ENCODE measurements at places on chromosomes 3 and 15.

GRCh38 chr3:176969066-176969465, 228.2 kb downstream of the TBL1XR1 start:
- DNase-seq = no peak

DNA sequence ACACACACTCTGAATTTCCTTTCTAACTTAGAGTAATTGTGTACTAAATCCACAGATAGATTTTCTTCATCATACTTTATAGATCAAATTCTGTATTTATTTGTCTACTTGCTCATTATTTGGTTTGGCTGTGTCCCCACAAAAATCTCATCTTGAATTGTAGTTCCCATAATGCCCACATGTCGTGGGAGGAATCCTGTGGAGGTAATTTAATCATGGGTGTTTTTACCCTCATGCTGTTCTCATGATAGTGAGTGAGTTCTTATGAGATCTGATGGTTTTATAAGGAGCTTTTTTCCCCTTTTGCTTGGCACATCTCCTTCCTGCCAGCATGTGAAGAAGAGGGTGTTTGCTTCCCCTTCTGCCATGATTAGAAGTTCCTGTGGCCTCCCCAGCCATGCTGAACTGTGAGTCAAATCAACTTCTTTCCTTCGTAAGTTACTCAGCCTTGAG, 198.3 kb upstream of the TGFBR2 start:
- no peak for DNase-seq

- DNase-seq = no peak
Measured at GRCh38 chr3:60742606-60743145, 508.6 kb downstream of the FHIT start.

DNA sequence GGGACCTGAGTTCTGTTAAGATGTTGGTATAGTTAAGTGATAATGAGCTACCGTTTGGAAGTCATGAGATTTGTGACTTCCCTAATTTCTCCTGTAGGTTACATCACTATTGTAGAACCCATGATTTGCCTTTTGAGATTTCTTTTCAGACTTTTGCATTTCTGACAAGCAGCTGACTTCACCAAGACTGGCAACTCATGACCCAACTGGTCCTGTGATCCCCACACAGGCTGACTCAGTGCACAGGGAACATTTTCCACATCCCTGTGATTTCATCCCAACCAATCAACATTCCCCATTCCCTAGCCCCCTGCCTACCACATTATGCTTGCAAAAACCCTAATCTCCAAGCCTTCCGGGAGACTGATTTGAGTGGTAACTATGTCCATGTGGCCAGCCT, 242.1 kb upstream of the PDZRN3 start:
- no peak for DNase-seq

GRCh38 chr3:175381685-175382084, 522.6 kb downstream of the NAALADL2 start:
- DNase-seq = no peak

DNA sequence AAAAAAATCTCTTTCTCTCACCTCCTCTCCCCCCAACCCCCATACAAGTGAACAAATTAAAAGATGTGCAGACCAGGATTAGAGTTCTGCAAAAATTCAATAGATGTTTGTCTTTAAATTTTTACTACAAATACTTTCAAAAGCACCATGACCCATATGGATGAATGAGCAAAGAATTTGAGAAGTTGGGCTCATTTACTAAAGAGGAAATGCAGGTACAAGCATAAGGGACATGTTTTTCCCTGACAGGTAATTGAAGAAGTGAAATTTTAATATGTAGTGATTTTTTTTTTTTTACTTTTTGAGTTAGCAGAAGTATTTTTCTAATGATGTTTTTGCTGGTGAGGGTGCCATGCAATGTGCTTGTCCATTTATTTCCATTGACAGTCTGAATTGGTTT, 15.3 kb downstream of the PIK3CA start:
- DNase-seq = no peak

- no peak for DNase-seq
Measured at GRCh38 chr15:71066983-71067382, 48.3 kb upstream of the THSD4 start.

GRCh38 chr3:188205992-188206416, 52.0 kb downstream of the LPP start:
- DNase-seq = no peak

DNA sequence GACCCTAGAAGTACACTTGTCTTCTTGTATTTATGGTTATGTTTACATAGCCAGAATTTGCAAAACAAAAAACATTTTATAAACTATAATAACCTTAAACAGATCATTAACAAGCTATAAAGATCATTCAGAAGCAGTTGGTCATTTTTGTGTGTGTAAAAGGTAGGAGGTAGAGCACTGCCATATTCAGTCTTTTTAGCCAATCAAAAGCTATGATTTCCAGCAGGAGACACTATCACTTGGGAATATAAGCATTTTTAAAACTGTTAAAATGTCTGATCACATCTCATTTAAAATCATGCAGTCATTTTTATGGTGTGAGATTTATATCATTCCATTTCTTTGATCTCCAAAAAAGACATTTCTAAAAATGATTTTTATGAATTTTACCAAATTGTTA, 42.6 kb upstream of the ATP2C1 start:
- DNase-seq = no peak

DNA sequence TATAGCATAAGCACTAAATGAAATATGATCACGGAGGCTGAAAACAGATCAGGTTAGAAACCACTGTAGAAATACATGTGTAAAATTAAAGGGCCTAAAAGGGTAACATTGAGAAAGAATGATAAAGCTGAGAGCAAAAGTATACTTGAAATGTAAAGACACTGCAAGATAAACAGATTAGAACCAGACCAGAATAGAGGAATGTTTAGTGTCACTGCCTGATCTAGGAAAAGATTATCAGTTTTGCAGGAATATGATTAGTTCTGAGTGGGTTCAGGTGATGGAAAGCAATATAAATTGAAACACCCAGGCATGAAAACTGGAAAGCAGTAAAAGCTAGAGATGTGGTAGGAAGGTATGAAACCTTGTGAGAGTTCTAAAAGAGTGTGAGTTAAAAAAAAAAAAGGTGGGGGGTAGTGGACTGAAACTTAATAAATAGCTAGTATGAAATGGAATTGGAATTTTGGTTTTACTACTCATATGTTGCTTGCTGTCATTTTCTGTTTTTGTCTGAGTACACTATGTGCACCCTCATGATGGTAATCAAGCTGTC, 16.0 kb upstream of the C3orf38 start:
- DNase-seq = no peak

- DNase-seq = no peak
Measured at GRCh38 chr3:190016966-190017365, 103.7 kb downstream of the P3H2 start.

- no peak for DNase-seq
Measured at GRCh38 chr3:32026593-32026992, 45.0 kb downstream of the ZNF860 start.

Data from stimulated activated CD8-positive, alpha-beta memory T cell treated with anti-CD3 and anti-CD28 coated beads, Interleukin-15, amount 100 ng/mL, for 24 hours (primary cell).